ENCODE measurements at places on chromosomes 4 and X.

- DNase-seq, result peak; percentile 1
Measured at GRCh38 chr4:100738196-100739165, 220.7 kb upstream of the EMCN start.

DNA sequence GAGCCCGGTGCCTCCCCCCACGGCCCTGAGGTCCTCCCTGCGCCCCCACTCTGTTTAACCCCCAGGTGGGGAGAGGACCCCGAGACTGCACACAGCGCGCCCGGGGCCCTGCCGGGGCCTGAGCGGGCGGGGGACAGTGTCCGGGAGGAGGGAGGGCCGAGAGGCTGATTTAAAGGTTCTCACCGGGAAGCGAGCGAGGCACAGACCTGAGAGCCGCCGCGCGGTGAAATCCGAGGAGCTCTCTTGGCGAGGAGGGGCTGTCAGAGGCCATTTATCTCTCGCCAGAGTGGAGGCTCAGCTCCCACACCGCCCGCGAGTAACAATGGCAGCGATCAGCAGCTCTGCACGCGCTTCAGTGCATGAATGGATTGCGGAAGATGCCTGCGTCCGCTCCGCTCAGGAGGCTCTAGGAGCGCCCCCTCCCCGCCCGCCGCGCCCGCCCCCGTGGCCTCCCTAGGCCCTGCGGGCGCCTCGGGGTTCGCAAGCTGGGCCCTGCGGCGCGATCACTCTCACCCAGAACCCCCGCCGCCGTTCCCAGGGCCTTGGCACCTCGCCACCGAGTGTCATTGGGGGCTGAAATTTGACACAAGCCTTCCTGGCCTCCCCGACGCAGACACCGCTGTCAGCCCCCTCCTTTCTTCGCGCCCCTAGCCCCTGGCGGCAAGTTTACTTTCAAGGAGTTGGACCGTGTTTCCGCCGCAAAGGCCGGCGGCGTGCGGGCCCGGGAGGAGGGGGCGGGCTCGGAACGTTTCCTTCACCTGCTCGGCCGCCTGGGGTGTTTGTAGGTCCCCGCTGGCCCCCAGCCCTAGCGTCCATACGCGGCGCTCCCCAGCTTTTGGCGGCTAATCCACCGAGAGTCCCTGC is 48.7 kb upstream of the BCOR start:
- peak; percentile 58 for DNase-seq

- DNase-seq, result peak; percentile 35
Measured at GRCh38 chrX:40298572-40299479, 201.1 kb upstream of the BCOR start.

DNA sequence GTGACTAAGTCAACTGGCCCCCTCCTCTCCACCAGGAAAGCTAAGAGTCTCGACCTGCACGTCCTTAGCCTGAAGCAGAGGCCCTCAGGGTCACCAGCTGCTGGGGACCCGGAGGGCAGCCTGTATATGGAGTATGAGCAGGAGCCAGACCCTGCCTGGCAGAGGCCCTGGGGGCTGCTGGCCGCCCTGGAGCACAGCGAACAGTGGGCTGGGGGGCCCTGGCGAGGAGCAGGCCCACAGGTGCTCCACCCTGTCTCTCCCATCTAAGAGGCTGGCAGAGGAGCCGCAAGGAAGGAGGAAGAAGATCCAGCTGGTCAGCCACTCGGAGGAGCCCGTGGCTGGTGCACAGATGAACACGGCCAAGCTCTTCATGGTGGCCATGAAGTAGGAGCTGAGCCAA is 61.2 kb downstream of the ALPK1 start:
- DNase-seq, result no peak

DNA sequence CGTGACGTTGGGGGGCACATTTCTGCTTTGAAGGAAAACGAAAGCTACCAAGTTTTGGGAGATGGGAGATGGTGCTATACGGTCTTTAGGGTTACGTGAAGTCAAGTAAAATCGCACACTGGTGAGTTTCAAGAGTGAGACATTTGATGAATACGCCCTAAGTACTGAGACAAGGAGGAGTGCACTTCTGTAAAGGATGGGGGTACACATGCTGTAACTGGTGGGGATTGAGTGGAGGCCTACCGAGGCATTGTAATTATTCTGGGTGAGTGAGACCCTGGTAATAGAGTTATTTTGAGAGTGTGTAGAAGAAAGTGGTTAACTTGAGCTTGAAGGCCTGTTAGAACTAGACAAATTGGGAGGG is 536 bp downstream of the SH3BGRL start:
- DNase-seq, result peak; percentile 37

DNA sequence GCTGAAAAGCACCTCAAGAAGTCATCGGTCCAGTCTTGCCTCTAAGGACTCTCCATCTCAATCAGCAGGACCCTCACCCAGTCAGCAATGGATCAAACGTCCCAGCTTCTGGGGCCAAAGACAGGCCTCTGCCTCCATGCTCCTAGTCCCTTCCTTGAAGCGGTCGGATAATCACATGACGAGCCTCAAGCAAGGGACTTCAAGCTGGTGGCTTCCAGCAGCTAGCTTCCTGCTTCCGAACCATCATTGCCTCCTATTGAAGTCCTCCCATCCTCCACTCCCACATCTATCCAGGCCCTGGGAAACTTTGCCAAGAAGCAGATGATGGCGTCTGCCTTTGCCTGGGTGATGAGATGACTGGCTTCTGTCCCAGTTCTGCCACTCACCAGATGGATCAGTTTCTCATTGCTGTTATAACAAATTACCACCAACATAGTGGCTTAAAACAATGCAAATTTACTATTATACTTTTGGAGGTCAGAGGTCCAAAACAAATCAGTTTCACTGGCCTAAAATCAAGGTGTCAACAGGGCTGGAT is 135.2 kb upstream of the MAMLD1 start:
- no peak for DNase-seq

DNA sequence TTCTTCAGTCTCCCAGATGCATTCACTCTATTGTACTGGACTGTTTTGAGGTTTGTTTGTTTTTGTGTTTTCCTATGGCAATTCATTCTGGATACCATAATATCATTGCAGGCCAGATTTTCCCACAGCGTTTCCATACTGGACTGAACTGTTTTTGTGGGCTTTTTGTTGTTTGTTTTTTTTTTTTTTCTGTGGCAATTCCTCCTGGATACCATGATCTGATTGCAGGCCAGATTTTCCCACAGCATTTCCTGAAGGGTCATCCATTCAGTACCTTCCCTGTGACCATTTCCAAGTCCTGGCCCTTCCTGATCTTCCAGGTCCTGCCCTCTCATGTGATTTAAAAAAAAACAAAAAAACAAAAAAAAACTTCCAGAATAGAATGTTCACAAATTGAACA is 33.9 kb upstream of the FAM241A start:
- DNase-seq, result no peak

DNA sequence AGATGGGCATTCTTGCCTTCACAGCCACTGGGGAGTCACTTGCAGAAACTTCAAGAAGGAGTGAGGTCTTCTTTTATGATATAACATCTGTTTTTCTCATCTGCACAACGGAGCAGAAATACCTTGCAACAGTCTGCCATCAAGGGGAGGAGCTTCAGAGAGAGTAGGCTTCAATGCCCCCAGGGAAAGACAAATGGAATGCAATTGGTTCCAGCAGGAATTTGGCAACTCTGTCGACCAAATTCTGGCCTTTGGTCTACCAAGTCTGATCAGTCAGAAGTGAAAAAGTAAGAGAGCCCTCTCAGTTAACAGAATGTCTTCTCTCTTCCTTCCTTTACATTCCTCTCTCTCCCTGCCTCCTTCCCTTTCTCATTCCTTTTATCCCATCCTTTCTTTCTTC is 229.3 kb downstream of the IDS start:
- DNase-seq, result no peak

- peak; percentile 83 for DNase-seq
Measured at GRCh38 chr4:104860238-104861123, 286.2 kb upstream of the TET2 start.

- DNase-seq, result peak; percentile 64
Measured at GRCh38 chr4:38856046-38856445, 571 bp downstream of the TLR6 start.

GRCh38 chr4:102392033-102392744 is 46.9 kb upstream of the SLC39A8 start:
- no peak for DNase-seq

GRCh38 chr4:87957061-87957460 is 18.5 kb upstream of the SPP1 start:
- DNase-seq, result no peak

- DNase-seq, result no peak
Measured at GRCh38 chr4:10175626-10176025, 59.0 kb upstream of the WDR1 start.

GRCh38 chr4:138113819-138114400 is 128.2 kb downstream of the SLC7A11 start:
- DNase-seq, result no peak

GRCh38 chr4:87337361-87337760 is 14.7 kb upstream of the HSD17B13 start:
- DNase-seq, result no peak

GRCh38 chrX:40056420-40056819 is 41.3 kb downstream of the BCOR start:
- no peak for DNase-seq

GRCh38 chr4:168514249-168514852 is 17.5 kb downstream of the PALLD start:
- DNase-seq, result peak; percentile 83

GRCh38 chr4:17033768-17034181 is 135.3 kb upstream of the LDB2 start:
- DNase-seq, result no peak

- DNase-seq, result no peak
Measured at GRCh38 chrX:39874202-39874816, 223.4 kb downstream of the BCOR start.

- no peak for DNase-seq
Measured at GRCh38 chr4:165312506-165312905, 15.0 kb upstream of the MSMO1 start.

DNA sequence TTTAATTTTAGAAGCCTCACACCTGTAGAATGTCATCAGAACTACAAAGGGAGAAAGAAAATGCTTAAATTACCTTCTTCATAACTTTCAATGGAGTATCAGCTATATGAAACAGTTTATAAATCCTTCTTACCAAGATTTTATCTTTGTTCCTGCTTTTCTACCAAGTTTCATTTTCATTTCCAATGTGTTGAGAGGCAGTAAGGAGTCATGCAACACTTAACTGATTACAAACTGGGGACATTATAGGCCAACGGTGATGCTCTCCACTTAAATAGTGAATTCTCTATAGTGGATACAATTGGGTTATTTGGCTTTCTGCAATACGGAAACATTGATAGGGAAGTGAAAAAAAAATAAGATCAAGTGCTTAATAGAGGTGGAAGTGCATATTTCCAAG is 145.2 kb upstream of the FTHL17 start:
- no peak for DNase-seq

DNA sequence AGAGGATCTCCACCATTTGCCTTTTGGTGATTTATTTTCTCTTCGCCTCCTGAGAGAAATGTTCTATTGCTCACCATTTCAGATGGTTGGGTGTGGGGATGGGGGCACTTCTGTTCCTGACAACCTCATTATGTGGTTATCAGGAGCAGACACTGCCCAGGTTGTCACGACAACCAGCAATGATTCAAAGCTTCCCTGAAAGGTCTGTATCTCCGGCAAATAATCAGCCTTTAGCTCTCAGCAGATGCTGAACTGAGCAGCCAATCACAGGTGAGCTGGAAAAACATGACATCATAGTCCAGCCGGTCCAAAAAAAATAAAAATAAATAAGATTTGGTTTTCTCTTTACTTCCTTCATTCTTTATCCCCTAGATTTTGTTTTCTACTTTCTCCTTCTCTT is 5.5 kb upstream of the PAK3 start:
- no peak for DNase-seq

- no peak for DNase-seq
Measured at GRCh38 chr4:183729430-183730328, 70.6 kb downstream of the TRAPPC11 start.

GRCh38 chr4:5928274-5928673 is 35.4 kb upstream of the CRMP1 start:
- no peak for DNase-seq

DNA sequence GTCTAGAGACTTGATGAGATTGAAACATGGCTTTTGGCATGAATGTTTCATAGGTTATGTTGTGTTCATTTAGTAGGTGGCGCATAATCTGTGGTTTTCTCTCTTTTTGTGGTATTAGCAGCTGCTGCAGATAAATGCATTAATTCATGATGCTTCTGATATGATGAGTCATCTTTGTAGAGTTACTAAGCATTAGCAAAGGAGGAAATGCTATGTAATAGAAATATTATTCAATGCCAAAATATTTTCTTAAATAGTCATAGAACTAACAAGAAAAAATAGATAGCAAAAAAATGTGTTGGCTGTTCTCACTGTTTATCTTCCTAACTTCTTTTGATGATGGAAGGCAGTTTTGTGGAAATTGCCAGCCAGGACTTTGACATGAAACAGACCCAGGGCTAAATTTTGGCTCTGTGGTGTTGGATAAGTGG is 3.6 kb downstream of the ZXDB start:
- DNase-seq, result peak; percentile 62

DNA sequence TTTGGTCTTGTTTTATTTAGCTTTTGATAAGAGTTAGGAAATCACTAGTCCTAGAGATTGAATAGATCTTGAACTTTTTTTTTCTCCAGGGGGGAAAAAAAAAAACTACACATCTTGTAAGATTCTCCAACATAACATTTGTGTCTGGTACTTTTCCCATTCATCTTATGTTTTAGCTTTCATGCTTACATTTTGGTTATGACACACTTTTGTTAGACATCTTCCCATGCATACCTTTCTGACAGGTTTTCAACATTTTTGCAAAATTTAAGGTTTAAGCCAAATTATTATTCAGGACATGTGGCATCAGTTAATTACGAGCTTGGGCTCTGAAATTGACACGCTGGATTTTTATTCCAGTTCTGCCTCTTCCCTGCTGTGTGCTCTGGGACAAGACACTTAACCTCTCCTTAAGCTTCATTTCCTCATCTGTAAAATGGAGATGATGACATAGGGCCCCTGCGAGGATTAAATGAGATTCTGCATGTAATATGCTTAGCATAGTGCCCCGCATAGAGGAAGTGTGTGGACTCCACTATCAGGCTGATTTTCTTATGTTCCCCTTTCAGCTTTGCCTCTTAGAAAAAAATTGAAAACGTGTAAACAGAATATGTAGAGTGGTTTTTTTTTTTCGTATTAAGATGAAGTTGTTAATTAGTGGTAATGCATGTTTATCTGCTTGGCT is 5.3 kb downstream of the KIT start:
- DNase-seq, result peak; percentile 80

GRCh38 chrX:103883533-103883932 is 51.5 kb upstream of the RAB9B start:
- no peak for DNase-seq

DNA sequence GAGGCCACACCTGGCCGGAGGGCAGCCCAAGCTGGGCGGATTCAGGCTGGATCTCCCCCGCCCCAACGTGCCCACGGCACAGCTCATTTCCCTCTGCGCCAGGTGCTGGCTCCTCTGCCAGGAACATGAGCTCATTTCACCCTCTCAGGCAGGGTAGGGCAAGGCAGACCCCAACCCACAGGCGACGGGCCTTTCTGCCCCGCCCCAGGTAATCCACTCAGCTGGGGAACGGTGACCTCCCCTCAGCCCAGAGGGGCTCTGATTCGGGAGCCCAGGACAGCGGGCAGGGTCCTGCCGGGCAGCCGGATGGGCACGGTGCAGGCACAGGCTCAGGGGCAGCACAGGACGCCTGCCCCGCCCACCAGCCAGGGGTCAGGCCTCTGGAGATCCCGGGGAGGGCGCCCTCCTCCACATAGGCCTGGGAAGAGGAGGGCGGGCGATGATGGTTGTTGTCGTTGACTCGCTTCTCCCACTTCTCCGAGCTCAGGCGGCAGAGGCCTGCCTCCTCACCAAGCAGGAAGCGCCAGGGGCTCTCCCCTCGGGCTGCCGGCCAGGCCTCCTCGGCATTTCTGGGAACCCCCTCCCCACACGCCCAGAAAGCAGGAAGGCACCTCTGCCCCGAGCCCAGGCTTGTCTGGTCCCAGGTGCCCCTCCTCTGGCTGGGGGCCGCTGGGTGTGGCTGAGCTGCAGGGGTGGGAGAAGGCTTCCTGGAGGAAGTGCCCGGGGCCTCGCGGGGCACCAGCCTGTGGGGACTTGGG is 31.1 kb downstream of the TACC3 start:
- peak; percentile 48 for DNase-seq

All from hematopoietic multipotent progenitor cell treated with erythropoietin and hydrocortisone succinate and interleukin-3 and kit ligand, for 6 days (in vitro differentiated cells).